ENCODE measurements at places on chromosomes 16 and 17. TPM values are rescaled to one million over a fixed set of nuclear protein-coding genes. Genes with fewer than 3 reads are reported as not detected.

AANAT gene
- polyA plus RNA-seq: 0.18 TPM

MC1R gene
- 3.4 TPM for polyA plus RNA-seq

CD300H gene
- polyA plus RNA-seq: 0.13 TPM

IGFBP4 gene
- polyA plus RNA-seq: 36.7 TPM

ITGB4 gene
- 37.4 TPM for polyA plus RNA-seq

DHX58 gene
- 12.3 TPM for polyA plus RNA-seq

MT1M gene
- 106 TPM for polyA plus RNA-seq

COTL1 gene
- polyA plus RNA-seq: 43.6 TPM

DNA sequence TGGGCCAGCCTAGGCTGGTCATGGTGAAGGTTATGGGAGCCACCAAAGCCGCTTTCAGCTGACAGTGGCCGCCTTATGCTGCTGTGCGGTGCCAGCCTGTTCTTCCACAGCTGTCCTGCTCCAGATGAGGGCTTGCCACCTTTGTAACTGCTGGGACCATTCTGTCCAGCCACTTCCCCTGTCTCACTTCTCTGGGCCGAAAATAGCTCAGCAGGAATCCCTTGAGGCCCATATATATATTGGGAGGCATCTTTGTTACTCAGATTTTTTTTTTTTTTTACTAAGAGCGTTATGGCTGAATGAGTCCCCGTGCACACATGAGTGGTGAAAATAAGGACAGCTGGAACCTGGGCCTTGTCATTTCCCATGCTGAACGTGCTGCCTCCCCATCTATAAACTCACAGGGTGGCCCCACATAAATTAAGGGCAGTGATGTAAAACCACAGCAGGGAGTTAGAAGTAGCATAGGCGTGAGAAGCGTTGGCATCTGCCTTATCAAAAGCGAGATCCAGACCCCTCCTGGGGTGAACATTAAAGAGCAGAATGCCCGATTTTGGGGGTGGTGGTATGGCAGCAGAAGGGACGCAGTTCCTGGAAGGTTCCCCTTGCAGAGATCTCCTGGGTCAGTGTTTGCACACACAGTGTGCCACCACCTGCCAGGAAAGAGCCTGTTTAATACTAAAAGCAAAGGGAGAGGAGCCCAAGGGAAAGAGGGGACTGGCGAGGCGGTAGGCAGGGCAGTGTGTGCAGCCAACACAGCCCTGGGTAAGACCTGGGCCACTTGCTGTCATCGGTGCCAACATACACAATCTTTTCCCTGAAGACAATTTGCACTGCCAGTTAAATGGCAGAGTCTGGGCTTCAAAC is 57.8 kb downstream of the USP43 start:
- DNase-seq: no peak
- no peaks in the 10 kb centered on the region for H3K4me1 ChIP-seq
- H3K36me3 ChIP-seq: peaks cover 30% of the 10 kb centered on the region

DNA sequence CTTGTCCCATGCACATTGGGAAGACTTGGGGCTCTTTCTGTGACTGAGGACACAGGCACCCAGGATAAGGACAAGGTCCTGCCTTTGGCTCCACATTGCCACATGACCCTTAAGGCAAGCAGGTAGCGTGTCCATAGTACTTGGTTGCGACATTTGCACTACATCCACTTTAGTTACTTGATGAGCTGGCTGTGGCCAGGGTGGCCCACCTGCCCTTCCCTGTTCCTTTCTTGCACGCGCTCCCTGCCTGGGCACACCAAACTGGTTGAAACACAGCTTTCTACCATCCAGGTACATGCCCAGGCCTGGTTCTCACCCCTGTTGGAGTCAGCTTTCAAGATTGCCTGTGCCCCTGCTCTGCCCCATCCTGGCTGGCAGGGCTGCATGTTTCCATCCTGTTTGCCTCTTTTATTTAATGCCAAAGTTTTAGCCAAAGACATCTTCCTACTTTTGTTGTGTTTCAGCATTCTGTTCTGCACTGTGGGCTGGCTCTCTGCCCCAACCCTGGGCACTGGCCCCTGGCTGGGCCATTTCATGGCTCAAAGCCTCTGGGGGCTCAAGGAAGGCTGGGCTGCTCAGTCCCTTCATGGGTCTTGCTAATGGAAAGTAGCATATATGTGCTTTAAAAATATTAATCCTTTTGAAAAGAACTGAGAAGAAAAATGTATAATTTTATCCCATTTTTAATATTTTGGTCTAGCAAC is 3.2 kb downstream of the B3GNT9 start:
- no peak for DNase-seq
- no peak overlapping the region for H3K27ac ChIP-seq
- H3K4me1 ChIP-seq: no peaks in the 10 kb centered on the region

DNA sequence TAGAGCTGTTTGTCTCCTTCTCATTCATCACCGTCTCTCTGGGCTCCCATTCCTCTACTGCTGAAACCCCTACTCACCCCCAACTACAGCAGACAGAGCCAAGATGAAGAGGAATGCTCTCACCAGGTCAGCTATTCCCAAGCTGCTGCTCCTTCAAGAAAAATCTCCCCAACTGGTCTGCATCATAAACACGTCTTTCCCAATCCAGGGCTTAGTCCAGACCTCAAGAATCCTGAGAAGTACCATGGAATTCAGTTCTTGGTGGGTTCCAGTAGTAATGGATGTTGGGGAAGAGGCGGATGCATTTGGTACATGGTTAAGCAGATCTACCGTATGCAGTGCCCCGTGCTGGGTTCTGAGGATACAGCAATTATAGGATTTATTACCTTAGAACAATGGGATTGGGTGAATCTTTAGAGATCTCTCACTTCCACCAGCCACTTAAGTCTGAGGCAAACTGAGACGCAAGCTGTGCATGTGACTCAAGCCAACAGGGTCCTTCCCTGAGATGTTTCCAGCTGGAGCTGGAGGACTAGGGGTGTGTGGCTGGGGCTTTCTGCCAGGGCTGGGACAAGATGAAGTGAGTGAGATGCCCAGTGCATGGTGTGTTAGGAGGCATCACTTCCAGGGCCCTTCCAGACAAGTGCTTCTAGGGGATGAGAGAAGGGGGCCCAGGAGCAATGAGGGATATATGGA is 232.7 kb upstream of the CDH5 start:
- H3K36me3 ChIP-seq: no peaks in the 10 kb centered on the region
- no peak for DNase-seq
- no peak overlapping the region for H3K4me3 ChIP-seq
- no peaks in the 10 kb centered on the region for H3K4me1 ChIP-seq
- no peak overlapping the region for H3K27ac ChIP-seq
- no peaks in the 10 kb centered on the region for H3K27me3 ChIP-seq

DNA sequence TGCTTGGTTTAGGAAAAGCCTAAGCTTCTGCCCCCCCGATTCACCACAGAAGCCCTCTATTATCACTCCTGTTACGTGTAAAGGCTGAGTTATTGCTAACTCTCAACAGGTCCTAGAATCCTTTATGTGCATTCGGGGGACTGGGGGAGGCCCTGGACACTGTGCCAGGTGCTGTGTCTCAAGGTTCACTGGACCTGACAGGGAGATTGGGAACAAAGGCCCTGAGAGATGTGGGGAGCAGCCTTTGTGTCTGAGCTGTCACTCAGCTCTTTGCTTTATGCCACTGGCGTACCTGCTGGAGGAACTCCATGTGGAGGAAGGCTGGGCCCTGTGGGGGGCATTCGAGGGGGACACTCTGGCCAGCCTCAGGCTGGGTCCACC is 65.9 kb downstream of the METRNL start:
- no peak for DNase-seq
- no peaks in the 10 kb centered on the region for H3K27me3 ChIP-seq
- no peak overlapping the region for H3K27ac ChIP-seq
- no peaks in the 10 kb centered on the region for H3K36me3 ChIP-seq
- no peaks in the 10 kb centered on the region for H3K4me1 ChIP-seq
- no peak overlapping the region for H3K4me3 ChIP-seq

DNA sequence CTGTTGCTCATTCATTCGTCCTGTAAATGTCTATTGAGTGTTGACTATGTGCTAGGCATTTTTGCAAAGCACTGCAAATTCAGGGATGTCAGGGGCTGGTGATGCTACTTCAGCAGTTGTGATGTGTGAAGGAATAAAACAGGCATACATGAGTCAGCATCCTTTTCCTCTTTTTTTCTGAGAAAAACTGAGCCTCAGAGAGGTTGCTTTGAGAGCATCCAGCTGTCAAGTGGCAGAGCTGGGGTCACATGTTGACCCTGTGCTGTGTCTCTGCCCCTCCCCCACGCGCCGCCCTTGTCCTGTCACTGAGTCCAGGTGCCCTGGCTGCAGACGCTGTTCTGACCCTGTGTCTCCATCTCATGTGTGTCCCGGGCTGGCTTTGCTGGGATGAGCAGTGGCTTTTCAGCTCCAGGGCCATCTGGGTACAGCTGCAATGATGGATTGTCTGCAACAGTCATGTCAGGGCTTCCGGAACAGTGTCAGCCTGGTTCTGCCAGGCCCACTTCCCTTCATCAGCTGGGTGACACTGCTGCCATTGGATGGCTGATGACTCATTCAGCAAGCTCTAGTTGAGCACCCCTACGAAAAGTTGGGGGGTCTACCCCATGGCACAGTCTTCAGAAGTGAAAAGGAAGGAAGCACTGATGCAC is 14.9 kb downstream of the SEC14L5 start:
- no peak for DNase-seq
- H3K36me3 ChIP-seq: no peaks in the 10 kb centered on the region
- H3K27ac ChIP-seq: no peak overlapping the region

- no peak for DNase-seq
- no peak overlapping the region for H3K4me3 ChIP-seq
- H3K4me1 ChIP-seq: no peaks in the 10 kb centered on the region
- no peaks in the 10 kb centered on the region for H3K36me3 ChIP-seq
These were observed 311.4 kb upstream of the GOT2 start for GRCh38 chr16:59045501-59045900.

GRCh38 chr17:81309140-81309858 is 14.2 kb upstream of the SLC38A10 start:
- DNase-seq: peak; percentile 96
- no peaks in the 10 kb centered on the region for H3K27me3 ChIP-seq
- peak overlapping the region; percentile 64 for H3K4me3 ChIP-seq
- H3K27ac ChIP-seq: peak overlapping the region; percentile 97
- H3K36me3 ChIP-seq: no peaks in the 10 kb centered on the region

DNA sequence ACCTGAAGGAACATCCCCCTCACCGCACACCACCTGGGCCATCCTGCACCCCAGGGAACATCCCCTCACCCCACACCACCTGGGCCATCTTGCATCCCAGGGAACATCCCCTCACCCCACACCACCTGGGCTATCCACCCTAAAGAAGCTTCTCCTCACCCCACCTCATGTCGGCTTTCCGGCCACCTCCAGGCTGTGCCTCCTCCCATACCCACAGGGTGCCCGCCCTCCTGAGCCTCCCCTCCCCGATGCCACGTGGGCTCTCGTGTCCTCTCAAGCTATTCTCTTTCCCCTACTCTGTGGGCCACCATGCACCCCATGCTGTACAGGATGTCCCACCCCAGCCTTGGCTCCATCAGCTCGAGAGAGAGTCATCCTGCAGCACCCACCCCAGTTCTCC is 18.0 kb downstream of the MYLK3 start:
- no peak overlapping the region for H3K27ac ChIP-seq
- no peaks in the 10 kb centered on the region for H3K36me3 ChIP-seq
- no peaks in the 10 kb centered on the region for H3K27me3 ChIP-seq
- DNase-seq: no peak

DNA sequence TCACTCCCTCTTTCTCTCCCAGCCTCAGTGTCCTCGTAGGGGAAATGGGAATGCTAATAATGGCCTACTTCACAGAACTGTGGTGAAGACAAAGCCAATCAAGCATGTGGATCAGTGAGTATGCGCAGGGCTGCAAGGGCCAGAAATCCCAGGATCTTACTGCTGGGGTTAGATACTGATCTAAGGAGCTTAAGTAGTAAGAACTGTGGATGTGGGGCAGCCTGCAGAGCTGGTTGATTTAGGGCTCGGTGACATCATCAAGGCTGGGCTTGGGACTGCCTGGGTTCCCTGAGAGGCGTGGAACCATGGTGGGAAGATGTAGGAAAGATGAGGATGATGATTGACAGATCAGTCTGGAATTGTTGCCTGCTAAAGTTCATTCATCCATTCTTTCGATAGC is 25.6 kb downstream of the GOSR2 start:
- H3K4me3 ChIP-seq: no peak overlapping the region
- peaks cover 10% of the 10 kb centered on the region for H3K36me3 ChIP-seq
- DNase-seq: no peak

DNA sequence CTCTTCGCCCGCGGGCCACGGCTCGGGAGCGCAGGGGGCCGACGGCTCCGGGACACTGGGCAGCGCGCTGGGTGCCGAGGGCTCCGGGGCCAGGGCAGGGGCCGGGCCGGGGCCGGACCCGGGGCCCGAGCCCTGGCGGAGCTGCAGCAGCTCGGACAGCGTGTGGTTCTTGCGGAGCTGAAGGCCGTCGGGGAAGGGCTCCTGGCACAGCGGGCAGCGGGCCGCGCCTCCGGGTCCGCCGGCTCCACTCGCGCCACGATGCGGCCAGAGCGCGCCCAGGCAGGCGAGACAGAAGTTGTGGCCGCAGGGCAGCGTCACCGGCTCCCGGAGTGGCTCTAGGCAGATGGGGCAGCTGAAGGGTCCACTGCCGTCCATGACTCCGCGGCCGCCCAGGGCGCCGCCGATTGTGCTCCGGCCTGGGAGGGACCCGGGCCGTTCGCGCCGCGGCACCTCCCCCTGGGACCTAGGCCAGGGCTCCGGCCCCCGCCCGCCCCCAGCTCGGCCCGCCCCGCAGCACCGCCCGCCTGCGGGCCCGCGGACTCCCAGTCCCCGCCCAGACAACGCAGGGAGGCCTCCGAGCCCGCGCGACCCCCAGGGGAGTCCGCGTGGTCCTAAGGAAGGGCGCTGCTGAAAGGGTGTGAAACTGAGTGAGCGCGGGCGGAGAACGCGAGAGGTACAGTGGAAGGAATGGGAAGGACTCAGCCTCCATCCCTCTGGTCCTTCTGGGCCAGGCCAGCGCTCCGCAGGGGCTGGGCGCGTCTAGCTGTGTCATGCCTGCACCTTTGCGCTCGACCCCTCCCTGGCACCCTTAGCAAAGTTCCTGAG is at the start of gene TRIM47:
Gene TRIM47 (minus strand): TSS at position 408 of the 825 bp plus-strand sequence. CDS start 33 bp downstream, at position 375.
- H3K27me3 ChIP-seq: no peaks in the 10 kb centered on the region
- DNase-seq: peak; percentile 65
- H3K27ac ChIP-seq: peak within 1 kb of the TSS; percentile 81
- peak within 1 kb of the TSS; percentile 65 for H3K4me3 ChIP-seq

DNA sequence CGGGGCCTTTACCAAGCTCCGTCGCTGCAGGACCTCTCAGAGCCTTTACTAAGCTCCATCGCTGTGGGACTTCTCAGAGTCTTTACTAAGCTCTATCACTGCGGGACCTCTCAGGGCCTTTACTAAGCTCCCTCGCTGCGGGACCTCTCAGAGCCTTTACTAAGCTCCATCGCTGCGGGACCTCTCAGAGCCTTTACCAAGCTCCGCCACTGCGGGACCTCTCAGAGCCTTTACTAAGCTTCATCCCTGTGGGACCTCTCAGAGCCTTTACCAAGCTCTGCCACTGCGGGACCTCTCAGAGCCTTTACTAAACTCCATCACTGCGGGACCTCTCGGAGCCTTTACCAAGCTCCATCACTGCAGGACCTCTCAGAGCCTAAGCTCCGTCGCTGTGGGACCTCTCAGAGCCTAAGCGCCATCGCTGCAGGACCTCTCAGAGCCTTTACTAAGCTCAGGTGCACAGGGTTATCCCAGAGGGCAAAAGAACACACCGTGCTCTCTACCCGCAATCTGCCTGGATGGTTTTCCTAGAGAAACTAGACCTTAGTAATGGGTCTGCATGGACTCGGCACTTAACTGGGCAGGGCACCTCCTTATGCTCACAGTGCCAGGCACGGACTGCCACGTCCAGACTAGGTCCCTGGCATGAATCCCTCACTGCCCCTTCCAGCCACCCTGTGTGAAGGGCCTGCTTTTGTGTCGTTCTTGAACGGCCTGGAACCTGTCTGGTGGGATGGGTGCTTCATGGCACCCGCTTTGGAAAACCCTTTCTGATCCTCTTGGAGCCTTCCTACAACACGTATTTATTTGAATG is 69.2 kb upstream of the DOC2B start:
- no peaks in the 10 kb centered on the region for H3K36me3 ChIP-seq
- H3K27ac ChIP-seq: no peak overlapping the region
- no peak overlapping the region for H3K4me3 ChIP-seq
- H3K4me1 ChIP-seq: no peaks in the 10 kb centered on the region

Measured in small intestine (tissue), 16 donors.